ENCODE measurements at places on chromosomes 12 and 14.

DNA sequence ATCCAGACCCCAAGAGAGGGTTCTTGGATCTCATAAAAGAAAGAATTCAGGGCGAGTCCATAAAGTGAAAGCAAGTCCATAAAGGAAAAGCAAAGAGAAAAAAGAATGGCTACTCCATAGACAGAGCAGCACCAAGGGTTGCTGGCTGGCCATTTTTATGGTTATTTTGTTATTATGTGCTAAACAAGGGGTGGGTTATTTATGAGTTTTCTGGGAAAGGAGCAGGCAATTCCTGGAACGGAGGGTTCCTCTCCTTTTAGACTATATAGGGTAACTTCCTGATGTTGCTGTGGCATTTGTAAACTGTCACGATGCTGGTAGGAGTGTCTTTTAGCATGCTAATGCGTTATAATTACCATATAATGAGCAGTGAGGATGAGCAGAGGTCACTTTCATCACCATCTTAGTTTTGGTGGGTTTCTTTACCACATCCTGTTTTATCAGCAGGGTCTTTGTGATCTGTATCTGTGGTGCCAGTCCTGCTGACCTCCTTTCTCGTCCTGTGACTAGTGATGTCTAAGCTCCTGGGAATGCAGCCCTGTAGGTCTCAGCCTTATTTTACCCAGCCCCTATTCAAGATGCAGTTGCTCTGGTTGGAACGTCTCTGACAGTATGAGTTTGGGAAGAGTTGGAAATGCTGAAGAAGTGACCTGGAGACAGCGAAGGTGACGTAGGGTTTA is 100.5 kb downstream of the ZNF664 start:
- no peak for DNase-seq

- DNase-seq, result no peak
Observed at GRCh38 chr12:65155784-65156183, 13.6 kb upstream of the LEMD3 start.

- DNase-seq, result no peak
Observed at GRCh38 chr14:61401461-61401860, 80.1 kb downstream of the PRKCH start.

GRCh38 chr12:91922139-91922538 is 223.5 kb downstream of the BTG1 start:
- DNase-seq, result no peak

DNA sequence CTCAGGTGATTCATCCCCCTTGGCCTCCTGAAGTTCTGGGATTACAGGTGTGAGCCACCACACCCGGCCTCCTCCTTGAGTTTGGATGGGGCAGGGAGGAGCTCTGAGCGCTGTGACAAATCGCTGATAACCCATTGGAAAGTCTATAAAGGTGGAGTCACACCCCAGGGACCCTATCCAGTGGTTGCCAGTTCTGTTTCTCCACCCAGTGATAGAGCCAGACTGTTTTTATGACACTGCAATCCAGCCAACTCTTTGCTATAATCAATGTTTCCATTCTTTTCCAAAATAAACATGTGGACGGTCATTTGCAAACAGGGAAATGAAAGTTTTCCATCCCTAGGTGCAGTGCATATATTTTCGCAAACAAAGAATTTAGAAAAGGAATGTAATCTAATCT is 142.0 kb upstream of the PELI2 start:
- no peak for DNase-seq

DNA sequence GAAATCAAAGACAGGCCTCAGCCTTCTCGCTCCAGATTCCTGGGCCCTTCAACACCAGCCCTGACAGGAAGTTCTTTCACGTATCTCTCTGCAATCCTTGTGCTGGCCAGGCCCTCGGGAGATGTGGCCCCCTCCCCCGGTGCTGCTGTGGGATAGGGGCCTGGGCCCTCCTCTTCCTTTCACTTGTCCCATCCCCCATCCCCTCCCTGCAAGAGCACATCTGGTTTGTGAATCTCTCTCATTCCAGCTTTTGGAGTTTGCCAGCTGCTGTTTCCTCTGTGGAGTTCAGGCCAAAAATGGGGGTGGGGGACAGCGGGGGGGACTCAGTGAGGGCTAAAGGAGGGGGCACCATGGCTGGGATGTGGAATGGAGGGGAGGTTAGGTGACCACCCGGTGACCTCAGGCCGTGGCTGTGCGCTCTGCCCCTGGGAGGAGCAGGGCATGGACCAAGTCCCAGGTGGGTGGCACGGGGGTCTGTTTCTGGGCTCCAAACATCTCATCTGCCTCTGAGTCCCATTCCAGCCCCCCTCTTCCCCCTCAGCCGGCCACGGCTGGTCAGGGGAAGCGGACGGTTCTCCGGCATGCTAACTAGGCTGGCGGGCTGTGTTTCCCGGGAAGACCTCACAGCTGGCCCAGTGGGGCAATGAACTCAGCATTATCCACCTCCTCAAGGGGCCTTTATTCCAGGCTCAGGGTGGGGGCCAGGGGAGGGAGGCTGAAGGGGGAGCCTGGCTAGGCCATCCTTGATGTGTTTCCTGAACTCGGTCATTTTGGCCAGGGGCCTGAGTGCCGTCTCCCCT is 7.4 kb downstream of the LRP1 start:
- no peak for DNase-seq

DNA sequence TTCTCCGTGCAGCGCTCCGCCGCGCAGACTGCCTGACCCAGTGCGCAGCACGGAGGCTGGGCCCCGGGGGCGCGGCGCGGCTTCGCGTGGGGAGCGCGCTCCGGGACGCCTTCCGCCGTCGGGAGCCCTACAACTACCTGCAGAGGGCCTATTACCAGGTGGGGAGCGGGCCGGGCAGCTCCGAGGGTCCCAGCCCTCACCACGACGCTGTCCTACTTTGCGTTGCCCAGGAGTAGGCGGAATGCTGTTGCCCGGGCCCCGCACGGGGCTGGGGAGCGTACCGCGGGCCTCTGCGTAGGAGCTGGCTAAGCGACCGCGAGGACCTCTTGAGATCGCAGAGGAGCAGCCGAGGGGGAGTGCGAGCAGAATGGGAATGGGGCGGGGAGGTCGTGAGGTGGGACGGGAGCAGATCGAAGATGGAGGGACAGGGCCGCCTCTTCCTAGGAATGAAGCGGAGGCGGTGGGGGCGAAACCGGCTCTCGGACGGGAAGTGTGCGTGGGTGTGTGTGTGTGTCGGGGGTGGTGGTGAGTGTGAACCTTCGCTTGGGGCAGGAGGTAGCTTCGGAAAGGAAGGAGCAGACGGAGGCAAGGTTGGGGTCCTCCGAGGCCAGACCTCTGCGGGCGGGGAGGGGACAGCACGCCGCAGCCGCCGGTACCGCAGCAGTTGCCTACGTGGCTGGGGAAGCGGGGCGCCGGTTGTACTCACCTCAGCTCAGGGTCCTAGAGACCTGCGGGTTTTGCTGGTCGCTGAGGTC is 751 bp downstream of the P3H3 start:
- DNase-seq, result no peak

DNA sequence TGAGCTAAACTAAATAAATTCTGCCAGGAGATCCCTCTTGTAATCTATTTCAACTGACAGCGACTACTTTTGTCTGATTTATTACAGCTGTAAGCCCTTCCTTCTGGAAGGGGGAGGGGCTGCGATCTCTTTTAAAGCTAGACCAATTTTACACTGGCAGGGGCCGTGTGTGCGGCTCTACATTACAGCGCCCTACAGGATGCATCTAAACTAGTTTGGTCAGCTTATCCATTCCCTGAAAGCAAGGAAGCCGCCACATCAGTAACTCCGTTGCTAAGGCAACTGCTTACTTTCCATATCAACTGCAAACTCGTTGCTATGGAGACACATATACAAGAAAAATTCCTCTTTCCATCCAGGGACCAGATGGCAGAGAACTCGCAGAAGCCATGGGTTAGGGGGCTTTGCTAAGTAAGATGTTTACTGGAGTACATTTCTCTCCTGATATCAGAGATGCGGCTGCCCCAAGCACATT is 17.4 kb downstream of the FOXN3 start:
- no peak for DNase-seq

Data from stimulated activated CD4-positive, alpha-beta T cell treated with anti-CD3 and anti-CD28 coated beads, Interleukin-15, amount 100 ng/mL, for 1 hour (primary cell).